ENCODE measurements at places on chromosomes 5 and 9. TPM values are rescaled to one million over a fixed set of nuclear protein-coding genes. Genes with fewer than 3 reads are reported as not detected.

GRCh38 chr9:16832101-16832500 lies 38.4 kb downstream of the BNC2 start:
- DNase-seq, result no peak

The GRM6 gene
- total RNA-seq, result not detected

GRCh38 chr9:35385042-35385441 lies 104.9 kb upstream of the RUSC2 start:
- no peak for DNase-seq

DNA sequence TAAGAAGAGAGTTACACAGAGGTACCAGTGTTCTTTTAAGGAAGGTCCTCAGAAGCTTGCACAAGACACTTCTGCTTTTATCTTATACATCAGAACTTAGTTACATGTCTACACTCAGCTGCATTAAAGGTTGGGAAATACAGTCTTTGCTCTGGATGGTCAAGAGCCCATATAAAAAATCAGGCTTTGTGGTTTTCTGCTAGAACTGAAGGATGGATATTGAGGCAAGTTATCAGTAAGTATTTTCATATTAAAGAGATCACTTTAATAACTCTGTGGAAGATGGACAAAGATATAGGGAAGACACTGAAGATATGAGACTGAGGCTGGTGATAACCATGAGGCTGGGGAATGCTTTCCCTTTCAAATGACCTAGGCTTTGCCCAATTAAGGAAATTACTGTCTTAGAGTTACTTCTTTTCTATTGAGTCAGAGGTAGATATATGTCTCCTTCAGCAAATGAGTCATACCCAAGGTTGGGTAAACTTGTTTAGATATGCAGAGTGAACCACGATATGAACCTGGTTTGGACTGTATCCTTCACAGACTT lies 87.0 kb upstream of the TNC start:
- DNase-seq, result no peak

DNA sequence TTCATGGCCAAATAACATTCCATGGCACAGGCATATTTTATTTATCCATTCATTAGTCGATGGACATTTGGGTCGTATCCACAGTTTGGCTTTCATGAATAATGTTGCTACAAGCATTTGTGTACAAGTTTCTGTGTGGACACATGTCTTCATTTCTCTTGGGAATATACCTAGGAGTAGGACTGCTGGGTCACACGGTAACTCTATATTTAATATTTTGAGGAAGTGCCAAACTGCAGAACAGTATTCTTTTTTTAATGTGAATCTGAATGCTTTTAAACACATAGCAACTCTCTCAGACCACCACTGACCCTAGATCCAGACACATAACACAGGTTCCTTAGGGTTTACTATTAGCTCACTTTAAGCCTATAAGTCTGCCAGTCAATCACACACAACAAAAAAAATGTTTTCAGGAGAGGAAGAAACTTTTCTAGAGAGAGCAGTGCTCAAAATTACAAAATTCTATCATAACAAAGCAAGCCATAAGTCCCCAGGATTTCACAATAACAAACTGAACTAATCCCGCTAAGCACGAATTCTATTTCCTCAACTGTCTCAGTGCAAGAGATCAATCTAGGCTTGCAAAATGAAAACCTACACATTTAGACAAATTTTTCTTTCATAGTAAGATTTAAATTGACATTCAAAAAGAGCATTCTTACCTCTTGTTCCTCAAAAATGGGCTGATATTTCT lies 41.8 kb upstream of the GABBR2 start:
- DNase-seq, result no peak

GRCh38 chr5:98898743-98899142 lies 30.1 kb downstream of the CHD1 start:
- no peak for DNase-seq

The MTX3 gene
- total RNA-seq, result 18.7 TPM

The TNFSF15 gene
- total RNA-seq, result 2.3 TPM

GRCh38 chr5:5978501-5979376 lies 399.6 kb downstream of the MED10 start:
- peak; percentile 23 for DNase-seq
